ENCODE measurements at places on chromosomes 5 and 9.

DNA sequence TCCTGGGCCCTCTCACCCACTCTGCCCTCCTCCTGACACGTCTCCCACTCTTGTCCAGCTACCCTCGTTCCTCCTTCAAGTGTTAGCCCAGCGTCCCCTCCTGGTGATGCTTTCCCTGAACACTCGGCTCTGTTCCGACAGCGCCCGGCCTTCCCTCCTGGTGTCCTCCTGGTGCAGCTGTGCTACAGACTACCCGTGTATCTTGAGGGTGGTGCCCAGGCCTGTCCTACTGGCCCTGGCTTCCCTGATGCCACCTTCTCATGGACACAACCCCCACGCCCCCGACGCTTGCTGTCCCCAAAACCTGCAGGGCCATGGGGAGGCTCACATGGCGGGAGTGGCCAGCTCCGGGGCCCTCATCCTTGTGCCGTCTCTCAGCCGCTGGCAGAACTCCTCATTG lies 21.4 kb upstream of the SCGB3A1 start:
- DNase-seq, result no peak

DNA sequence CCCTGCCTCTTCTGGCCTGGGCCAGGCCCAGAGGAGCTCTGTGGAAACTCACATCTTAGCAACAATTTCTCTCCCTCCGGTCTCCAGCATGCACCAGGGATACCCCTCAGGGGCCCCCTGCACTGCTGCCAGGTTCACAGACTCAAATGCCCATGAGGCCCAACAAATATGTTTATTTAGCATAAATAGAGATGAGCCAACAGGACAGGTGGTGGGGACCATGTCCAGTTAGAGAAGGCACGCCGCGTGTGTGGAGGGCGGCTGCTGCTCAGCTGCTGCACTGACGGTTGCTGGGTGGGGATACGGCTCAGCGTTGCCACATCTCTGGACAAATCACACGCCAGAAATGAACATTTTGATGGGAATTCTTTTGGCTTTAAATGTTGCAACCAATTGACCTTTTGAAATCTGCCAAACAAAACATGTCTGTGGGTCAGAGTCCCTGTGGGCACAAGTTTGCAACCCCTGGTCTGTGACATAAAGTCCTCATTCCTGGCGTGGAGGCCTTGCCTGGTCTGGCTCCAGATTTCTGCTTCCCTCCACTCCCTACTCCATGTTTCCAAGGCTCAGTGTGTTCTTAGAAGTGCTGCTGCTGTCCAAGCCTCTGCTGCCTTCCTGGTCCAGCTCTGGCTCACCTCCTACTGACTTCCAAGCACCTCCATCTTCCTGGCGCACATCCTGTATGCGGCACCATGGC lies 88.9 kb downstream of the AMBP start:
- DNase-seq, result no peak

GRCh38 chr5:100760688-100761087 lies 142.4 kb downstream of the ST8SIA4 start:
- no peak for DNase-seq

- no peak for DNase-seq
Measured at GRCh38 chr5:42059291-42059690, 134.2 kb downstream of the FBXO4 start.

GRCh38 chr5:1277331-1277730 lies 17.5 kb downstream of the TERT start:
- DNase-seq, result no peak

DNA sequence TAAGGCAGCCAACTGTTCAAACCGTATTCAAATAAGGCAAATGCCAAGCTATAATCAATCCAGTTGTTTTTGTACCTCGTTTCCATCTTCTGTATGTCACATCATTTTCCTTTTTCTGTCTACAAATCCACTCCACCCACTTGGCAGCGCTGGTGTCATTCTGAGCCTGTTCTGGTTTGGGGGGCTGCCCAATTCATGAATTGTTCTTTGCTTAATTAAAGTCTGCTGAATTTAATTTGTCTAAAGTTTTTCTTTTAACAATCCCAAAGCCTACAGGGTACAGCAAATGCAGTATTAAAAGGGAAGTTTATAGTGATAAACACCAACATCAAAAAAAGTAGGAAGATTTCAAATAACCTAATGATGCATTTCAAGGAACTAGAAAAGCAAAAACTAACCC lies 93.3 kb downstream of the GTF3C4 start:
- DNase-seq, result no peak

Measured in epithelial cell of prostate (primary cell).